ENCODE measurements at places on chromosomes 1 and 21.
A peak's percentile ranks its signal among the peaks of the same experiment; 100 is the strongest.

- DNase-seq, result no peak
Measured at GRCh38 chr1:198088360-198089071, 68.3 kb upstream of the NEK7 start.

GRCh38 chr1:65222340-65222940 is 74.4 kb downstream of the AK4 start:
- DNase-seq, result no peak

DNA sequence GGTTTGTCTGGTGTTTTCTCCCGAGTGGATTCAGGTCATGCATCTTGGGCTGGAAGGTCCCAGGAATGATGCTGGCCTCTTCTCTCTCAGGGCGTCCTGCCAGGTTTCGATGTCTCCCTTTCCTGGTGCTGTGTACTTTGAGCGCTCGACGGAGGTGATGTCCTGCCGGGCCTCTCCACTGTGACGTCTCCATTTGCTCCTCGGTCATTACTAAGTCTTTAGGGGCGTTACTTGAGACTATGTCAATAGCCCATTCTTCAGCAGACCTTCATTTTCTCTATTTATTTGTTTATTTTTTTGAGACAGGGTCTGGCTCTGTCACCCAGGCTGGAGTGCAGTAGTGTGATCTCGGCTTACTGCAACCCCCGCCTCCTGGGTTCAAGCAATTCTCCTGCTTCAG is 37.2 kb upstream of the TNFRSF1B start:
- no peak for DNase-seq

DNA sequence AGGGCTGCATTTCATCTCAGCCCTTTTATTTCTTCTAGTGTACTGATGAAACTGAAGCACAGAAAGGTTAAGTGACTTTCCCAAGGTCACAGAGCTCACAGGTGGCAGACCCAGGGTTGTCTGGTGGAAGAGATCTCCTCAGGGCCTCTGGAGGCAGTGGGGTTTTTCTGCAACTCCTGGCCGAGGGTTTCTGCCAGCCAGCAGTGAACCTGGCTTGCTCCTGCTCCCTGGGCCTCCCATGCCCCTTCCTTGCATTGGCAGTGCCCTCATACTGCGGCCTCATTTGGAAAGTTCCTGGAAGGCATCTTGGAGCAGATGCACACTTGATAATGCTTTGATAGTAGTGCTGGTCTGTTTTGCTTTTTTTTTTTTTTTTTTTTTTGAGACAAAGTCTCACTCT is 7.7 kb downstream of the GALNT2 start:
- DNase-seq, result no peak

DNA sequence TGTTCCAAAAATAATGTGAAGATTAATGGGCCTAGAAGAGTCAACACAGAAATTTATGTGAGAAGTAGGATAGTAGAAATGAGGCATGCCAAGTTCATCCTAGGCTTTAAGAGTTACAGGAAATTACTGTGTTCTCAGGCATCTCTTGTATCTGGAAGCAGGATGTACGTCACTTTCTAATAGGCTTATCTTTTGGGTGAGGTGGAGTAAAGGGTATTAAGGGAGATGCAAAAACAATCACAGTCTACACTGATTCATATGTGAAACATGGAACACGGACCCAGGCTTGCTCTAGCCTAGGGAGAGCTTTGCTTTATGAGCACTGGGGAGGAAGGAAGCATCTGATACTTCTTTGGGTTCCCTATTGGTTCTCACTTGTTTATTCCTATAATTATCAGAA is 84.5 kb upstream of the RGS4 start:
- no peak for DNase-seq

DNA sequence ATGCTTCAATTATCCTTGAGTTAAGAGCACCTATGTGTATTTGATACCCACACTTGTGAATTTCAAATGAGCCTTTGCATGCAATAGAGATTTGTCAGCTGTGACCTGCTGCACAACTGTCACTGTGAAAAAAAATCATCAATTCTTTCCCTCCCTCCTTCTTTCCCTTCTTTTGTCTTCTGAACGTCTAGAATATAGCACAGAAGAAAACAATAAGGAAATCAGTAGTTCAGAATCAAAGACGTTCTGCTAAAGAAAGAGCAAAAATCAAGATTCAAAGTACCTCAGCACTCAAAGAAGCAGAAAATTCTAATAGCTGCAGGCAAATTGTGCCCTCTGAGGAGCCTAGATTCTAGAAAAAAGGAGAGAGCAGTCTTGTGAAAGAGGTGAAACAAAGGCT is 1.7 kb upstream of the FMN2 start:
- DNase-seq, result no peak

DNA sequence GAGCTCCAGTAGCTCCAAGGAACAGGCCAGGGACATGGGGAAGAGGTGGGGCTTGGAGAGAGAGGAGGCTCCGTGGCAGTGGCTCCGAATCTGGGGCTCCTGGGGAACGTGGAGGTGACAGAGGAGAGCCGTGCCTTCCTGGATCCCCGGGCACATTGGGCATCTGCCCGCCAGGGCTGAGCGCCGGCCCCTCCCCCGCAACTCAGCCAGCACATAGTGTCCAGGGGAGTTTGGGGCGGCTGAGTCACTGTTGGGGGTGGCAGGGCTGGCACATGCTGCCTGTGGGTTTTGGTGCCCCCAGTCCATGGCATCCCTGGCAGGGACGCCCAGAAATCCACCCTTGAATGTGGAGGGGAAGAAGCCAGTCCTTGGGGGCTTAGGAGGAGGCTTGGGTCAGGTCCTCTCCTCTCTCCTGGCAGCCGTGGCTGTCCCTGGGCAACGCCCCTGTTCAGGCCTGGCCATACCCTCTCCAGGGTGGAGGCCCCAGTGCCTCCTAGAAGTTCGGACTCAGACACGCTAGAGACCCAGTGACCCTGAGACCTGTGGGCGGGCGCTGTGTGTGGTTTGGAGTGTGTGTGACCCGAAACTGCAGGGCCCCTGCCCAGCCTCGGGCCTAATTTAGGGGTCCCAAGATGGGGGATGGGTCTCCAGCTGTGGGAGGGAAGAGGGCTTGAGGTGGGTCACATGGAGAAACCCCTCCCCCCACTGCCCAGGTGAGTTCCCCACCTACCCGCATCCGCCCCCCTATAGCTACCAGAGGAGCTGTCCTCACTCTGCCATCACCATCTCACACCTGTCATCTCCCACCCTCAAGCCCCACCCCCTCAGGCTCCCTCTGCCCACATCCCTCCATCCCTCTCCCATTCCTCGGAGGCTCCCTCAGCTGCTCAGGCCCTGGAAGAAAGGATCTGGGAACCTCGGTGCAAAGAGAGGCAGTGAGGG is 1.6 kb downstream of the HSPB7 start:
- DNase-seq, result no peak

GRCh38 chr1:110106013-110106941 is 6.0 kb upstream of the UBL4B start:
- peak; percentile 23 for DNase-seq
